ENCODE measurements at places on chromosomes 16 and 17.

DNA sequence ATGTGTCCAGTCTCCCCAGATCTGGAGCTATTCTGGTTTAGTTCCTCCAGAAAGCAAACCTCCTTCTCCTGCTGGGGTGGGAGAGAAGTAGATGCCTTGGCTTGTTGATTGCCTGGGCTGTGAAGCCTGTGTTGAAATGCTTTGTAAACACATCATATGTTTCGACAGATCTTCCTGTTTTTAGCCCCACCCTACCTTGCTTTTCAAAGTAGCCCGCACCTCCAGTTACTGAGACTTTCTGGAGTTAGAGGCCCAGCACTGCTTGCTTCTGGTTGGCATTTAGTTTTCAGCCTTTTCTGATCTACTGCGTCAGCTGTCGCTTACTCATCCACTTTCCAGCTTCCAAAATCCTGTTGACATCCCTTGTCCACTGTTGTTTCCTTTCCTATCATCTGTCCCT, 17.9 kb upstream of the NDEL1 start:
- no peak for DNase-seq

- no peak for DNase-seq
Observed at GRCh38 chr16:10740000-10740844, 3.4 kb upstream of the NUBP1 start.

- no peak for DNase-seq
Observed at GRCh38 chr17:78031435-78031834, 72.9 kb downstream of the TNRC6C start.

DNA sequence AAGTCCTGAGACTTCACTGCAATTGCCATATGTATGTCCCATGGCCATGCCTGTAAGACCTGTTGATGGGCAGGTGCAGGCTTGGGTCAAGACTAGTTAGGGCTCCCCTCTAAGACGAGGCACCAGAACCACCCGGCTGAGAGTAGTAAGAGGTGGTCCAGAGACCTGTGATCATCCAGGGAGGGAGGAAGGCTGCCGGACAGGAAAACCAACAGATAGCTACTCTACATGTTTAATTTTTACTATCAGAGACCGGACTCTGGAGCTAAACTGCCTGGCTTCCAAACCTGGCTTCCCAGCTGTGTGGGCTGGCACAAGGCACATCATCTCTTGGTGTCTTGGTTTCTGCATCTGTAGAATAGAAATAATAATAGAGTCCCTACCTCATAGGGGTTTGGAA, 73.0 kb downstream of the ERCC4 start:
- DNase-seq, result no peak

- no peak for DNase-seq
Observed at GRCh38 chr16:68417711-68418301, 30.5 kb downstream of the SMPD3 start.

- DNase-seq, result no peak
Observed at GRCh38 chr16:65757064-65757463, 609.4 kb upstream of the CDH5 start.

DNA sequence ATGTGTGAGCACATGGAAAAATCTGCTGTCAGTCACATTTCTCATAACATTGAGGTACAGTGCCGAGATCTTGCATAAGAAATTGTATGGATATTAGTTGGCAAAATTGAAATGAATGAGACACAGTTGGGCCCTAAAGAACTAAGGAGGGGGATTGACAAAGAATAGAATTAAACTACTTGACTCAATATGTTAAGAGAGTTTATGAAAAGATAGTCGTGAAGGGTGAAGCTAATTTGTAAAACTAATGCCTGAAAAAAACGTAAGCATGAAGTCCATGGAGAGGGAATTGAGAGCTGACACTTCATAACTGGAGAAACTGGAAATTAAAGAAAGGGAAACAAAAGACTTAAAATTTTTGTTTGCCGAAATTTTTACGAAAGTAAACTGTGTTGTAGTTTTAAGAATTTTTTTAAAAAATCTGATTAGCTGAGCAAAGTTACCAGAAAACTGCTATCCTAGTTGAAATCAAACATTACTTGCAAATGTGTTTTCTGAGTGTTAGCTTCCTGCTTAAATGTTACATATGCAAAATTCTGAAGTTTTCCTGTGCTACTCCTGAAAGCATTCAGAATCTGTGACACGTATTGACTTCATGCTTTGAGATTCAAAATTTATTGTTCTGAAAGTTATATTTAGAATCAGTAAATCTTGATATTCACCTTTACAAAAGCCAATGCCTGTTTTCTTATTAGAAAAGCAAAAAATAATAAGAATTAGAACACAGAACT, 239.9 kb downstream of the PHKB start:
- no peak for DNase-seq

Measured in left forelimb (tissue), 1 donor.